ENCODE measurements at places on chromosomes 1 and 21.
A peak's percentile ranks its signal among the peaks of the same experiment; 100 is the strongest.

DNA sequence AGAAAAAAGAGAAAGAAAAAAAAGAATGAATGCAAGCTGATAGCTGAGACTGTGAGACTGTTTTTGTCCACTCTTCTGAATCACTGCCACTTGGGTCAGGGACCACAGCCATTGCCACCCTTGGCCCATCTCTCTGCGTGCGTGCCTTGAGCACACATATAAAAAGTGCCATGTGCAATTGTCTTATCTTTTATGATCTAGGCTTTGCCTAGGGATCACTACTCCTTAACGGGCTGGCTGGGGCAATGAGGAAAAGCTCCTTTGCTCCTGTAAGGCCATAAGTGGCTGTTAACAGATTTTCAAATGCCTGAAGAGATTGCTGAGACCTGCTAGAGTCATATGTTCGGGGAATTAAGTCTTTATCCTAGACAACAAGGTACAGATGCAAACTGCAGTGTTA is 8.2 kb downstream of the SPATA46 start:
- no peak for DNase-seq

DNA sequence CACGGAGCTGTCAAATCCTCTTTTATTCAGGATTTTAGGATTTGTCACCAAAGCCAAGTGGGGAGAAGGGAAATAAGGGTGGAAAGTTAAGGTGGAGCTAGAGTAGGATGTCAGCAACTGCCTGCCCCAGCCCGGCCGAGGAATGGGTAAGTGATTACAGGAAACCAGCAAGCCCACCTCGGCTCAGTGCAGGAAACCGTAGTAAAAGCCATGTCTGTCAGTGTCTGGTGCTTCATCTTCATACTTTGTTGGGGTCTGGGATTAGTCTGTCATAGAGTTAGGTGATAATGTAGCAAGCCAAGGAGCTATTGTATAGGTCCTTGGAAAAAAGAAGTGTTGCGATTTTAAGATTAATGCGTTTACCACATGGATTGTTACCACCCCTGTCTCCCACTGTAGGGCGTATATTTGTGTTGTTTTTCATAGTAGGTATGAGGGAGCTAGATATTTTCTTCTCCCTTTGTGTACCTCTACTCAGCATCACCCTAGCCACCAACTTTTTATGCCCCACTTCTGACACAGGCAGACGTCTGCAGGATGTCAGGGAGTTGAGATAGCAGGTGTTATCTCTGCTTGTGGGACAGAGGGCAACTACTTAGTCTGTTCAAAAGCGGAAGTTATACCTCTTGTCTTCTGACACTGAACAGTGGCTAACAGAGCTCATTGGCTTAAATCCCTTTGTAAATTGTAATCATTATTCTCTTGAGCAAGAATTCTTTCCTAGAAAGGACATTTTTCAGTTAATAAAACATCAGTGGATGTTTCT is 253.7 kb downstream of the HHAT start:
- DNase-seq: no peak

DNA sequence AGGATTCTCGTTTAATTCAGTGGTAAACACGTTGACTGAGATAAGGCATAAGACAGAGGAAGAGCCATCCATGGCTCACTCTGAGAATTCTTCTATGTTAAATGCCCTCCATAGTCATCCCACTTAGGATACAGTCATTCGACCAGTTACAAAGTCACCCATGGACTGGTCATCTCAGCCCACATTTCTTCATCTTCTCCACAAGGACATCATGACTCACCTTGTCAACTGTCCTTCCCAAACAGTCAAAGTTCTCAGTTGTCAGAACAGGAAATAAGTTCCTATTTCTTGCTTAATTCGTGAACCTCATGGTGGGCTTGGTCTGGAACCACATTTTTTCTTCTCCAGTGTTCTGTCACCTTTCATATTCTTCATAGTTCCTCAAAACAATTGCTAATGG is 133.2 kb downstream of the TGFB2 start:
- no peak for DNase-seq

DNA sequence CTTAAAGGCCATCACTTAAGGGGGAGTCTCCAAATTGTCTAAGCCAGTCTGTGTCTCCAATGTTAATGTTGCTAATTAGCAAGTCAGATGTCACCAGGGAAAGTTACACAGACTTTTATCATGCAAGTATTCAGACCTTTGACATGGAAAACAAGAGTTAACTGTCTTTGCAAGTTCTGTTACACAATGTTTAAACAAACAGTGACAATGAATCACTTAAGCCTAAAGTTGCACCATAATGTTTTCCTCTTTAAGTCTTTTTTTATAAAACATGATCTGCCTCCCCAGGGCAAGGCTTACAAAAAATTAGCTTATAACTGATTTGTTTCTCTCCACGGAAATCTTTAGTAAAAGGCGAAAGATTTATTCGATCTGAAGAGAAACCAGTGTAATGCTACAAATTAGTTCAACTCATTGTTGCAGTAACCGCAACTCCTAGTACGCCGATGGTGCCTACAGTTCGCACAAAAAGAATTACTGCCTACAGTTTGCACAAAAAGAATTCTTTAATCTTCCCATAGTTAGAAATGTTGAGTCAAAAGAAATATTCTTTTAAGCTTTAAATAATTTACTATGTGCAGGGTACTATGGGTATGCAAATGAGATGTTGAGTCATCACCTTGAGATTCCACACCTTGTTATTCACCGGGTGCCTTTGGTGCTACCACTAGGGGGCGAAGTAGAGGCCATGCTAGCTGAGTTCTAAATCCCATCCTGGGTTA is 45.3 kb downstream of the HHAT start:
- peak; percentile 27 for DNase-seq

GRCh38 chr1:151935894-151936602 is 26.7 kb upstream of the THEM4 start:
- DNase-seq: no peak

- DNase-seq: no peak
These were observed 57.7 kb downstream of the PRRX1 start for GRCh38 chr1:170721621-170722020.

DNA sequence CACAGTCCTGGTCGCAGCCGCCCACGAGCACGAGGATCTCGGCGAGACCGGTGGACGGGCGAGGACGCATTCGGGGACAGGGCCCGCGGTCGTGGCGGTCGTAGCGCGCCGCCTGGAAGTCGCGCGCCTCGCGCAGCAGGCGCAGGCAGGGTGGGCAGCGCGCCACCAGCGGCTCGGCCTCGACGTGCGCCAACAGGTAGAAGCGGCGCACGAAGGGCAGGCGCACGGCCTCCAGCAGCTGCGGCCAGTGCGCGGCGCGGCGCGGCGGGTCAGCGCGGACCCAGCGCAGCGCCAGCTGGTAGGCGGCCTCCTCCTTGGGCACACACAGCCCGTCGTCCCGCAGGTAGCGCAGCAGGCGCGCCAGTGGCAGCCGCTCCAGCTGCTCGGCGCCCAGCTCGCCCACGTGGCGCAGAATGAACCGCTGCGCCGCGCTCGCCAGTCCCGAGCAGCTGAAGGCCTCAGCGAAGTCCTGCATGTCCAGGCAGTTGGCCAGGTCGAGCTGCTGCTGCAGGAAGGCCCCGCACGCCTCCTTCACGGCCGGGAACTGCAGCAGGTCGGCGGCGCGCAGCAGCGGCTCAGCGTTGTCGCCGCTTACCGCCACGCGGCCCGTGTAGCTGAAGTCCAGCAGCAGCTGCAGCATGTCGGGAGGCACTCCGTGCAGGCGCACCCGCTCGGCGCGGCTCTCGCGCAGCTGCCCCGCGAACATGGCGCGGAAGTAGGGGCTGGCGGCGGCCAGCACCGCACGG is 573 bp downstream of the KLHL21 start:
- no peak for DNase-seq

- DNase-seq: no peak
These were observed 321.4 kb upstream of the CXADR start for GRCh38 chr21:17191346-17191993.

DNA sequence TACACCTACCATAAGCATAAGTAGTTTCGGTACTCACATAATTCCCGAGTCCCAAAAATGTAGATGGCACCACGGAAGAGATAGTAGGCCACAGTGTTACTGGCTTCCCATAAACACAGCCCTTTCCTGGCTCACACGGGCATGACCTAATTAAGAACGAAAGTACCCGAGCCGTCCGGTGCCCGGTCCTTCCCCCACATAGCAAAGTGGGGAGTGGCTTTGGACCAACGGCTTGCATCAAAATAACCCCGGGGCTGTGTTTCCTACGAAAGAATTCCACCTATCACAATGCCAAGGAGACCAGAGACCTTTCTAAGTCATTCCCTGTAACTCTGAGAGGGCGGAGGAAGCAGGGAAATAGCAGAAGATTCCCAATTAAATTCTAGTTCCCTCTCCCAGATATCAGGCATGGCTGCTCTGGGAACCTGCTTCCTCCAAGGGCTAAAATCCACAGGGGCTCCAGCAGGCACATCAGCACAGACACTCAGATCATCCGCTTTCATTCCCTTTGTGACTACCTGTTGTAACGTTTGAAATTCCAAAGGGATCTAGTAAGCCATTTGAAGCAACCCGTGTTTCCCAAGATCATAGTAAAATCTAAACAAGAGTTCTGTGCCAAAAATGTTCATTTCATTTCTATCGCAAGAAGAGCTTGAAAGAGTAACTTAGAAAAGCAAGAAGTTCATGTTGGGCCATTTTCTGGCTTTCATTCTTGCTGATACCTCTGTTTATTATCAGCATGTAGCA is at the start of gene TMPRSS3:
TMPRSS3 (minus strand) TSS at position 148 of the 747 bp plus-strand sequence. CDS start 635 bp downstream, outside the sequence.
- DNase-seq: no peak

GRCh38 chr1:45686015-45686287 is 382 bp downstream of the GPBP1L1 start:
- no peak for DNase-seq

DNA sequence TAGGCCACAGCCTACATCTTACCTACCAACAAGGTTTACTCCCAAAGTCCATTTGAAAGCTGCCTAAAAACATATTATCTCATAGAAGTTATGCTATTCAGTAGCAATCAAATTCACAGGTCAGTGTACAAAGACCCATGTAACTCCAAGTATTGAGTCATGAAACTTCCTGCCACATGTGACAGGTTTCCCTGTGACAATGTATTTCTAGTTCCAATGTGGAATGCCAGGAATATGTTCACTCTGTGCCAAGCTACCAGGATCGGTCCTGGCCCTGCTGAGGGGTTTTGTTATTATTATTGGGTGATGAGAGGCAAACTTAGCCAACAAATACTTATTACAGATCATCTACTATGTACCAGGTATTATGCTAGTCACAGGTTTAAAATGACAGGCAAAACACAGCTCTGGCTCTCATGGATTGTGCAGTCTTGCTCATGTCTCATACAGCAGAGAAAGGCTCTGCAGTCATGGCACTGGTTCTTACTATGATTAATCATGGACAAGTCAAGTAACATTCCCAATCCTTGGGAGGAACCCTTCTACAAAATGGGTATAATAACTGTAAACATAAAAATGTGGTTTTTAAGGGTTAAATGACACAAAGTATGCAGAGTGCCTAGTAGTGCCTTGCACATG is 22.5 kb downstream of the DPH5 start:
- no peak for DNase-seq

DNA sequence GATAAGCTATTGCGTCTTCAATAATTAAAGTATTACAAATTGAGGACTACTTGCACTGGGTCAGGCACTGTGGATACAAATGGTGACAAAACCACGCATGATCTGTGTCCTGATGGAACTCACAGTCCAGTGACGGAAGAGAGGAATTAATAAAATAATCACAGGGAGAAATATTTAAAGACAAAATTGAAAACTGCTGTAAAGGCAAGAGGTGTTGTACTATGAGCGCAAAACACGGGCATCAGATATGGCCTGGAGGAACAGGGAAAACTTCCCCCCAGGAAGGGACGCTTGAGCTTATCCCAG is 16.6 kb upstream of the SLAMF6 start:
- no peak for DNase-seq
